GM19239 (cell line): ENCODE measurements at places on chromosomes 5 and 9.

DNA sequence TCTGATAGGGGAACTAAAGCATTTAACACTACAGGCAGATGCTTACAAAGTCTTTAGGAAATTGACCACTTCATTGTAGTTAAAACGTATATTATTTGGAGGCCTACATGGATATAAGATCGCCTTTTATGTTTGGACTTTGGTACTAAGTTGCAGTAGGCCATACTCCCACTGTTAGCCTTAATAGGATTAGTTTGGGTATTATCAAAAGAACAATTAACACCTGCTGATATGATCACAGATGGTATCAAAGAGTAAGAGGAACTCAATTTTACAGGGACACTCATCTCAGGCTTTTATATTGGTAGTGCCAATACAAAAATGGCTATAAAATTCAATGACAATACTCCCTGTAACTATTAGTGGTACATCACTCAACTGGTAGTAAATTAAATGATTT lies 1183.0 kb downstream of the MAT2B start:
- DNase-seq: no peak

GRCh38 chr9:135905380-135906258 lies 1.7 kb downstream of the CAMSAP1 start:
- no peak for DNase-seq

DNA sequence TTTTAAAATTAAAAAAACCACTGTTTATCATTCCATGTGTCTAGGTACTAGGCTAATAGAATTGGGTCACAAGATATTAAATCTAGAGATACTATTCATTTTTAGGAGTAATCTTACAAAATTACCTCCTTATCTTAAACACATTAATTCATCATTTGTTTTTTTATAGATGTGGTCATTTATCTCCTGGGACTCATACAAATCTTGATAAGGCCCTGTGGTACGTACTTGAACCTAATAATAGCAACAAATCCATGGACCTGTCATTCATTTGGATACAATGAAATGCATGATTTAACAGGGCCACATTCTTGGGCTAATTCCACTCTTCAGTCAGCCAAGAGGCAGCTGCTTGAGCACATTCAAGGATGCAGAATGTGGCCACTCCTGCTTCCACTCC lies 66.4 kb upstream of the MARCHF11 start:
- no peak for DNase-seq

GRCh38 chr9:71808068-71808467 lies 39.8 kb upstream of the CEMIP2 start:
- no peak for DNase-seq

DNA sequence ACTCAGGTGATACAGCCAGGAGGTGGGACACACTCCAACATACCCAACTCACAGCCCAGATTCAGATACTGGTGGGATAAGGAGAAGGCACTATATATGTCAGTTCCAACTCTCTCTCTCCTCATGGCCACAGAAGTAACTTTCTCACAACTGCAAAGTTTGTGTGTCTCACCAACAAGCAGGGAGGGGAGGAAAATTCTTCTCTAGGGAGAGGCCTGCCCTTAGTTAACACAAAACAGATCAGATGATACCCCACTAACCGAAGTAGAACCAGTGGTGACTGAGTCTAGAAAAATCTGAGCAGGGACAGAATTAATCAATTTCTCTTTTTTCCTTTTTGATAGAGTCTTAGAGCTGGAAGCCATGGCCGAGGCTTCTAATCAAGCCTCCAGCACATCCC lies 133.1 kb downstream of the ADAMTS12 start:
- no peak for DNase-seq
